Ovary (tissue), 10 donors: ENCODE measurements at places on chromosomes 4 and X. TPM values are rescaled to one million over a fixed set of nuclear protein-coding genes. Genes with fewer than 3 reads are reported as not detected.

Gene MTTP
- 2.7 TPM for polyA plus RNA-seq

Gene GC
- not detected for polyA plus RNA-seq

Gene UBE2K
- 14.5 TPM for polyA plus RNA-seq

Gene GEMIN8
- 37.1 TPM for polyA plus RNA-seq

Gene QRFPR
- 0.27 TPM for polyA plus RNA-seq

Gene MAGEA4
- polyA plus RNA-seq = not detected

DNA sequence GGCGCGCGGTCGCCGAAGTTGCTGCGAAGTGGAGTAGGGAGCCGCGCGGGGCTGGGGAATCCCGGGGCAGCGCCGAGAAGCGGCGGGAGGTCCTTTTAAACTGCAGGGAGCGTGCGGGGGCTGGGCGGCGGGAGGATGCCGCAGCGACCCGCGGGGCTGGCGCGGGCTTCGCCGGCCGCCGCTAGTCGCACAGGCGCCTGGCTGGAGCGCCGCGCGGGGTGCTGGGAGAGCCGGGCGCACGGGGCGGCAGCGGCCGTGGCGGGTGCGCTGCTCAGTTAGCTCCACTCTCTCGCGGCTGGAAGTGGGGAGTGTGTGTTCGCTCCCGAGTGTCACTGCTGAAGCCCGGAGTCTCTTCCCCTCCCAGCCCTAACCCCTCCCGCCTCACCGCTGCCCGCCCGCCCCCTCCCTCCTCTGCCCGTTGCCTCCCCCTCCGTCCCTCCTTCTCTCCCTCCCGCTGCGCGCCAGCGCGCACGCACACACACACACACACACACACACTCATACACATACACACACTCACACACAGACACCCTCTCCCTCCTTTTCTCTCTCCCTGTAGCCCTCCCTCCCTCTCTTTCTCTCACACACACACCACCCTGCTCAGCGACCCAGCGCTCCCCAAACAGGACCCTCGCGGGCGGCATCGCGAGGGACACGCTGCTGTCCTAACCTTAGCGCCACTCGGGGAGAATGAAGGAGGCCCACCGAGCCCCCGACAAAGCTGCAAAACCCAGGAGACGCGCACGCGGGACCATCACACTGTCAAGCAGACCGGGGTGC lies at the start of gene NDNF:
Gene NDNF (minus strand): TSS at position 312 of the 780 bp plus-strand sequence. CDS start 26,698 bp downstream, outside the sequence.
- peak; percentile 82 for DNase-seq

- DNase-seq = no peak
These were observed 1.4 kb upstream of the PHF8 start for GRCh38 chrX:54045563-54046228.

DNA sequence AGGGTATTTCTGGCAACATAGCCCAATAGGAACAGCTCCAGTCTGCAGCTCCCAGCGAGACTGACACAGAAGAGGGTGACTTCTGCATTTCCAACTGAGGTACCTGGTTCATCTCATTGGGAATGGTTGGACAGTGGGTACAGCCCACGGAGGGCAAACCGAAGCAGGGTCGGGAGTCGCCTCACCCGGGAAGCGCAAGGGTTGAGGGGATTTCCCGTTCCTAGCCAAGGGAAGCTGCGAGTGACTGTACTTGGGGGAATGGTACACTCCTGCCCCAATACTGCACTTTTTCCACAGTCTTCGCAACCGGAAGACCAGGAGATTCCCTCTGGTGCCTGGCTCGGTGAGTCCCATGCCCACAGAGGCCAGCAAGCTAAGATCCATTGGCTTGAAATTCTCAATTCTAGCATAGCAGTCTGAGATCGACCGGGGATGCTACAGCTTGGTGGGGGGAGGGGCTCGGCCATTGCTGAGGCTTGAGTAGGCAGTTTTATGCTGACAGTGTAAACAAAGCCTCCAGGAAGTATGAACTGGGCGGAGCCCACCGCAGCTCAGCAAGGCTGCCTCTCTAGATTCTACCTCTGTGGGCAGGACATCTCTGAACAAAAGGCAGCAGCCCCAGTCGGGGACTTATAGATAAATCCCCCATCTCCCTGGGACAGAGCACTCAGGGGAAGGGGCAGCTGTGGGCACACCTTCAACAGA lies 14.0 kb upstream of the ADAD1 start:
- no peak for DNase-seq

- DNase-seq = no peak
These were observed 23.3 kb downstream of the HAND2 start for GRCh38 chr4:173506597-173507211.

GRCh38 chrX:68416592-68416991 lies 16.7 kb downstream of the OPHN1 start:
- DNase-seq = no peak

DNA sequence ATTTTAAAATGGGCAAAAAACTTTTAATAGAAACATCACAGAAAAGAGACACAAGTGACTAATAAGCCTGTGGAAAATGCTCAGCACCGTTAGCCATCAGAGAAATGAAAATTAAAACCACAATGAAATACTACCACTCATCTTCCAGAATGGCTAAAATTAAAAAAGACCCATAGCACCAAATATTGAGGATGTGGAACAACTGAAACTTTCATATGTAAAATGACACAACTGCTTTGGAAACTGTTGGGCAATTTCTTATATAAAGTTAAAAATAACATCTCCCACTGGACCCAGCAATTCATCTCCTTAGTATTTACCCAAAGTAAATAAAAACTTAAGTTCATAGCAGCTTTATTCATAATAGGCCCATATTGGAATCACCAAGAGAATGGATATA lies 94.2 kb downstream of the TENM3 start:
- no peak for DNase-seq

GRCh38 chr4:37475776-37476175 lies 210.4 kb downstream of the RELL1 start:
- DNase-seq = no peak
